ENCODE measurements at places on chromosomes 5 and 9.

DNA sequence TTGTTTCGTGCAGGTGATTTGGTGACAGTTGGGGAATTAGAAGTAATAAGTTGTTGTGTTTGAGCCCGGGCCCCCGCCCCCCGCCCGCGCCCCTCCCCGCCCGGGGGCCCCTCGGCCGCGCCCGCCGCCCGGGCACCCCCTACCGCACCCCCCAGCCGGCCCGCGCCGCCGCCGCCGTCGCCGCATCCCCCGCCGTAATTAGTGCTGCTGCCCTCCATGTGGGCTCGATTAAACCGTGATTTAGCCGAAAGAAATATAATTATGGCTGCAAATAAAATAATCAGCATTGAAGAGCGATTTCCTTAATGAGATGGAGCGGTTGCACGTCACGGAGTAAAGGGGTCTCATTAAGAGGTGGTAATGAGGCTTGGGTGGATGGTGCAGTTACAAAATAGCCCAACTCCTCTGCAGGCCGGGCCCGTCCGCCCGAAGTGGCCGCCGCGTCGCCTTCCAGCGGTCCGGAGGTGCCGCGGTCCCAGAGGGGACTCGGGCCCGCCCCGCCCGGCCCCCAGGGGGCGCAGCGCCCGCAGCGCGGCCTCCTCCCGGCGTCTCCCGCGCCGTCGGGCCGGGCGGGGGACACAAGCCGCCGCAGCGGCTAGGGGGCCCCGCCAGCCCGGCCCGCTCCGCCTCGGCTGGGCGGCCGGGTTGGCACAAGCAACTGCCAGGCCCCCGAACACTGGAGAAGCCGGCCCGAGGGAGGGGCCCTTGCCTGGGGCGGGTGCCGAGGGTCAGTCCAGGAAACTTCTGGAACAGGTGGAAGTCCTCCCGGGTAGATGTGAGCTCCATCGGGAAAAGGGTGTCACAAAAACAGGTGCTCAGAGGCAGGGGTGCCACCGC is 6.9 kb upstream of the OTP start:
- DNase-seq = peak; percentile 73

- DNase-seq = no peak
Measured at GRCh38 chr9:34465468-34465867, 6.9 kb downstream of the DNAI1 start.

- DNase-seq = no peak
Measured at GRCh38 chr9:73780916-73781315, 629.3 kb downstream of the ANXA1 start.

DNA sequence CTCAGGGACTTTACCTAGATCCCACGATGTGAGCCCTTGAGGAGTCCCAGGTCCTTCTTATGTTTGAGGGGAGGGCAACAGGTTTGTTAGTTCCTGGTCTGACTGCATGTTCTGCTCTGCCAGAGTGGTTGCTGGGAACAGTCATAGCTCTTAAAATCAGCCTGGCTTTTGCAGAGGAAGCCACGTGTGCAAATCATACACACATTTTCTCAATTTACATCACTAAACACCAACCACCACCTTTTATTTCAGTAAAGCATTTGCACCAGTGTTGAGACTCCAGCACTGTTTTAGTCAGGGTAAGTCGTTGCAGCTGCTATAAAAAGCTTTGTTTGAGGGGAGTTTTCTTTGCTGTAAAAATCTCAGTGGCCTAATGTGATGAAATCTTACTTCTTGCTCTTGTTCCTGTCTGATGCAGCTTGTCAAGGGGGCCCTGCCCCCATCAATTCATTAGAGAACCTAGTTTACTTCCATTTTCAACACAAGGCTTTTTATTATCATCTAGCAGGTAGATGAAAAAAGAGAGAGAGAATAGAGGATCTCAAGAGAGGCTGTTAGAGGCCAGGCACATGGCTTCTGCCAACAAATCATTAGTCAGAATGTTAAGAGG is 70.3 kb upstream of the VCAN start:
- no peak for DNase-seq

DNA sequence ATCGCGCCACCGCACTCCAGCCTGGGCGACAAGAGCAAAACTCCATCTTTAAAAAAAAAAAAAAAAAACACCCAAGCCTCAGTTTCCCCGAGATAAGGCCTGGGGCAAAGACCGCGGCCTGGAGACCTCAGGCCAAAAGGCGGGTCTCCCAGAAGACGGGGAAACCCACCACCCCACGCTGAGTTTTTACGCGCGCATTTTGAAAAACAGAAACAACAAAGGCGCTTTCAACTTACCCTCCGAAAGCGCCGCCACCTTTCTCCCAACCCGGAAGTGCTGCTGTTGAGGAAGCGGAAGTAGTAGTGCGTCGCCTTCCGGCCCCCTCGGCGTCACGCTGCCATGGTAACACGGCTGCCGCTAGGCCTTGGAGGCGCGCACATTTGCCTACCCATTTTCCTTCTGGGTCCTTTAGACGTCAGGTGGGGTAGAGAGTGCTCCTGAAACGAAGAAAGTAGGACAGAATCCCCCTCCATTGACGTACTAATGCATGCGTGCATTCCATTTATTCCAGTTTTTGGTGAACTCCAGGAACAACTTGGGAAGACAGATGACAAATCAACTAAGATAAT is at the start of gene TTF1:
Gene TTF1 (minus strand): TSS at position 287 of the 569 bp plus-strand sequence. CDS start 4,019 bp downstream, outside the sequence.
- DNase-seq = peak; percentile 78

- no peak for DNase-seq
Measured at GRCh38 chr5:156095709-156096241, 231.2 kb upstream of the SGCD start.

- no peak for DNase-seq
Measured at GRCh38 chr9:2173170-2173569, 158.0 kb downstream of the SMARCA2 start.

DNA sequence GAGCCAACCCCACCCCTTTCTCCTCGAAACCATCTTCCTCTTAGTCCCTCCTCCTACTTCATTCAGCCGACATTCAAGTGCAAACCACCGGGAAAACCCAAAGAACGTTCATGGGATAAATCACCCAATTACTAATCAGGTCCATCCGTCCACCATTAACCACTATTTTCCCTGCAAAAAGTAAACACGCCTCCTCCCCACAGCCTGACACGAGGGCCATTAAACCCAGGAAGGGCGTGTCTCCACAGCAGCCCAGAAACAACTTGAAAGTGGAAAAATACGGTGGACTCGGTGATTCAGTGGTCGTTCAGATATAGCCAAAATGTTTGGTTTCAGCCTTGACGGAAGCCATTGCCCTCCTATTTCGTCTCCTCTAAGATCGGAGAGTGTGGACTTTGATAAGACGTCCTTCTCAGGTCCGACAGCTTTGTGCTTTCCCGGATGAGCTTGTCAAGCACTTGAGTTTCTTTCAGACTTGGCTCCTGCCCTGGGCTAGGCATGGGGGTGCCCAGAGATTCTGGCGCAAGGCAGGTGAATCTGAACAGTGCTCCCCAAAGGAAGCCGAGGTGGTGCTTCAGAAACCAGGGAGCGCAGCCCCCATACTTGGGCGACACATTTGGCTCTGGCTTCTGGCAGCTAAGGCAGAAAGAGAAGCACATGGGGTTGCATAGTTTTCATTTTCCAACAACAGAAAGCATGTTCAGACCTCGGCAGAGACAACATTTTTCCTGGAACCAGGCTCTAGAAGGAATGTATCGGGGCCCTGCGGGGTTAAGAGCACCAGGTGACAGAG is 56.6 kb downstream of the SMIM23 start:
- DNase-seq = no peak

- DNase-seq = no peak
Measured at GRCh38 chr5:35502206-35502605, 115.5 kb upstream of the SPEF2 start.

DNA sequence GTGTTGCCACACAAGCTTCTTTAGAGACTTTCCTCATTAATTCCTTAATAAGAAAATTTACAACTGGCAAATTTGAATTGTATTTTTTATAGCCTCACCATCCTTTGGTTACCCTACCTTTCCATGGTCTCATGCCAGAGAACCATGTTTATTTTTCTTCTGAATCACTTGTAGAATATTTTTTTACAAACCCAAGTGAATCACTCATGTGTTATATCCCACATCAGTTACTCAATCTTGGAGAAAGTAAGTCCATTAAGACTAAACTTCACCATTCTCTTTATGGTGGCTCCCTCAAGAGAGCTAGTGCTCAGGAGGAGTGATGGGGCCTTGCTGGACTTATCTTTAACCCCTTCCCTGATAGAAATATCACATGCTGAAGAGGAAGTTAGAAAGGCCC is 128.9 kb downstream of the SUSD1 start:
- no peak for DNase-seq
